ENCODE measurements at places on chromosomes 7 and 10.

DNA sequence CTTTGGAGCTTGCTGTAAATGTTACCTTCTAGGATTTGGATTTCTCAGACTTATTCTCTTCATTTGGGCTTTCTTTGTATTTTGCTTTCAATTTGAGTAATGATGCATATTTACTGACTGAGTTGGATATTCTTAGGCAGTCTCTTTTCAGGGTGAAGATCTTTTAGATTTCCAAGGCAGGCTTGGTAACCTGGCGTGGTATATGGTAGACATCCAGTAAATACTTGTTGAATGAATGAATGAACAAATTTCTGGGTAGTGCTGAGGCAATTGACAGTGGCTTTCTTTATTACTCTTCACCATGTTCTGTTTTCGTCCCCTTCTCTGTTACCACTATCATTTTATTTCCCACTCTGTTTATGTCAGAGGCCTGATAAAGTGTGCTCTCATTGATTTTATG lies 27.1 kb downstream of the BBS9 start:
- no peak for DNase-seq

DNA sequence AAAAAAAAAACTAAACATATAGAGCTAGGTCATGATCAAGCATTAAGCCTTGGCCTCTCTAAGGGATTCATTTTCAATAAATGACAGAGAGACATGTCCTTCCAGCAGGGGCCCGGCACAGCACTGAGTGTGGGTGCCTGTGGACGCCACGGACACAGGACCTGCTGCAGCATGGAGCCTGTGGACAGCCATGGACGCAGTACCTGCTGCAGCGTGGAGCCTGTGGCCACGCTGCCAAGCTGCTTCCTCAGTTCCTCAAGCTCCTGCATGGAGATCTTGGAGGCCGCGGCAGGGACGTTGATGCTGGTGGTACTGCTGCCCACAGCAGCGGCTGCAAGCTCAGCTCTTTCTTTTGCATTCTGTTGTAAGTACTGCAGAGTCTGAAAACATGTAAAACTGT lies 9.4 kb downstream of the TUBGCP2 start:
- DNase-seq, result no peak

- no peak for DNase-seq
Observed at GRCh38 chr7:40608321-40609075, 473.7 kb downstream of the SUGCT start.

- no peak for DNase-seq
Observed at GRCh38 chr7:100093054-100093453, 4.3 kb downstream of the COPS6 start.

DNA sequence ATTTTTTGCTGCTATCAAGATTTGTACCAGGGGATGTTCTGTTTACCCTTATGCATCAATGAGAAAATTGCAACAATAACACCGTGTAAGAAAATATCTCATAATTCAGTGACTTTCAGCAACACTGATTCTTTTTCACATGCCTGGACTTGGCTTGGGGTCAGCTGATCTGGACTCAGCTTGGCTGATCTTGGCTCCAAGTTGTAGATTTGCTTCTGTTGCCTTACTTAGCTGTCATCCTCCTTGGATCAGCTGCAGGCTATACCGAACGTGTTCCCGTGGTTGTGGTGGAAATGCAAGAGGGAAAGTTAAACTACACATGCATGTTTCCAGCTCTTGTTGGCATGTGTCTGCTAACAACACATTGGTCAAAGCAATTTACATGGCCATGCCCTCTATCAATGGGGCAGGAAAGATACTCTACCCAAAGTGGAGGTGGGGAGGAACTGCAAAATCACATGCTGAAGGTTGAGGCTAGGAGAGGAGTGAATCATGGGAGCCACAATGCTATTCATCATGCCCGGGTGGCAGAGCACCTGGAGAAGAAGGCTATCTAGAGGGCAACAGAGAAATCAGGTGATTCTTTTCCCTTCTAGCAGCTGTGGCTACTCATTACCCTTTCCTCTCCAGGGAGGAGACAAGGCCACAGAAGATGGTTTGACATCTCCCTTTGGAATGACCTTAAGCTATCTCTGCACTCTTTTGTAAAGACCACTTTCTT lies 1276.3 kb upstream of the AUTS2 start:
- DNase-seq, result no peak

DNA sequence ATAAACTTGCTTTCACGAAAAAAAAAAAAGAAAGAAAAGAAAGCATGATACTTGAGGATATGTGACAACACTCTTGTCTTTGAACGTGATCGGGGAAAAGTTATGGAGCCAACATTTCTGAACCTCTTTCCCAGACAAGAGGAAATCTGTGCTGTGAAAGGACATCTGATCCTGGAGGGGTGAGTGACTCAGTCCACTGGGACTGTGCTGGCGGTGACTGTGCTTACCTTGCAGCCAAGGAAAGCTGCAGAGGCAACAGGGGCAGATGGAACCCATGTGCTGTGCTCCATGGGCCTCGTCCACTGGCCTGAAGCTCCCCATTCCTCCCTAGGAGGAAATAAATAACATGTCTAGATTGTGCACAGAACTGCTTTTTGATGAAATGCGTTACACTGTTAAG lies 116.5 kb upstream of the RAB11FIP2 start:
- DNase-seq, result no peak

DNA sequence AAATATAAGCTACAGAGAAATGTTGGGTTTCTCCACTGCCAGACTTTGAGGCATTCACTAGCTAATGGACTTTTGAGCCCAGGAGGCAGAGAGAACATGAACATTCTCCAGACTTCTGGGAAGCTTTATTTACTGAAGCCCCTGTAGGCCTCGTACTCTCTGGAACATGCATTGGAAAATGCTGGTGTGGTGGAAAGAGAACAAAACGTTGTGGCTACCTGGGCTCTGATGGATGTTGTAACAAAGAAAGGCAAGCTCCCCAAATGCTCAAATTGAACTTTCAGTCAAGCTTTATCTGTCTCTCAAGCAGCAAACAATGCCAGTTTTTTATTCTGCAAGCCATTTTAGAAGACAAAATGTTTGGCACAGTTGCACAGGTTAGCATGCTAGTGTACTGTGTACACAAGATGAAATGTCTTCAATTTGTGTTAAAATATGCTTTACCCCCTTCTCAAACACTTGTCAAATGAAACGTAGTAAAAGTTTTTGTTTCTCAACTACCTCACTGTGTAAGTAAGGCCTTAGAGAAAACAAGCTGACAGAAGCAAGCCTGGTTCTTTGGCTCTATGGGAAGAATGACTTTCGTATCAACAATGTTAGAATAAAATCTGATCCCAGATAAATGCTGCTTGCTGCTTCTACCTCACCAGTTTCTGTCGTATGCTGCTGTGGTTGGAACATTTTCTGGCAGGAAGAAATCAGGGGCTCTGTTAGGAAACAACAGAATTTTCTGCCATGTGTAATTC lies 71.0 kb upstream of the CC2D2B start:
- DNase-seq, result no peak

DNA sequence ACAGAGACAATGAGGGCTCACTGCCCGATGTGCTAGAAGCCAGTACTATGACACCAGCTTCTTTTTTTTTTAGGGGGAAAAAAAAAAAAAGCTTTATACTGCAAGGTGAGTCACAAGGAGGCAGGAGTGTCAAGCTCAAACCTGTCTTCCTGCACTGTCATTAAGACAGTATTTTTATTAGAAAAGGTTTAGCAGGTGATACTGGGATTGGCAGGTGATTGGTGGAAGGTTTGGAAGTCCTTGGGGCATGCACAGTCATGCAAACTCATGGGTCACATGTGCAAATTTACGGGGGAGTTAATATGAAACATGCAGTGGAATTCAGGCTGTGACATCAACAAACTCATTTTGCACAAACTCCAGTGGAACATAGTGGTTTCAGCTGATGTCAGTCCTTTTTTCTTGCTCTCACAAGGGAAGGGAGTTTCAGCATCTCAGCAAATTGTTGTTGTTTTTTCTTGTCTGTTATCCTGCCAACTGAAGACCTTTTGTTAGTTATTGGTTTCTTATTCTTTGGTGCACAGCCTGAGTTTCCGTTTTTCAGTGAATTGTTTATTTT lies 530.6 kb downstream of the ANKRD7 start:
- DNase-seq, result no peak

- DNase-seq, result peak; percentile 41
Observed at GRCh38 chr10:988667-989545, 672 bp downstream of the GTPBP4 start.

DNA sequence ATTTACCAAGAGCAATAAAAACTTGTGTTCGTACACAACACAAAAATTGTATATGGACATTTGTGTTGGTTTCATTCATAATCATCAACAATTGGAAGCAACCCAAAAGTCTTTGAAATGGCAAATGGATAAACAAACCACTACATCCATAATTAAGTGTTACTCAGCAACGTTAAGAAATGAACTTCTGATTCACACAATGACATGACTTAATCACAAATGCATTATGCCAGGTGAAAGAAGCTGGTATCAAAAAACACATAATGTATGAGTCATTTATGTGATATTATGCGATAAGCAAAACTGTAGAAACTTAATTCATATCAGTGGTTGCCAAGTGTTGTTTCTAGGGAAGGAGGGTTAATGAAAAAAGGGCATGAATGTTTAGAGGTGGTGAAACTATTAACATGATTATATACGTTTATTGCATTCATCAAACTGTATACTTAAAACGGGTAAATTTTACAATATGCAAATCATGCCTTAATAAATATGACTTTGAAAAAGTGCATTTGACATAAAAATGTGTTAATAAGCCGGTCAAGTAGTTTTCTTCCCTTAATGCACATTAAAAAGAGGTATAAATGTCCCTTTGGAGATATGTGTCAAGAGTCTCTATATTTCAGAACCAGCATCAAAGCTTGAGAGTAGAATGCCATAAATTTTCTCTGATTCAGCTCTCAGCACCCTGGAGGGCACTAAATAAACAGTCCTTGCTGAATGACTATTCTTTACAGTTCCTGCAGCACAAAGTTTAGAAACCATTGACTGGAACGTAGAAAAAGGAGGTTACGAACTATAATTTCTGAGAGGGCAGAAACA lies 84.8 kb upstream of the GRM3 start:
- no peak for DNase-seq

GRCh38 chr7:73366127-73366526 lies 38.2 kb downstream of the FKBP6 start:
- DNase-seq, result no peak

GRCh38 chr10:100866575-100867098 lies 46.1 kb upstream of the SLF2 start:
- no peak for DNase-seq

- DNase-seq, result no peak
Observed at GRCh38 chr7:35029311-35029710, 8.0 kb downstream of the DPY19L1 start.

DNA sequence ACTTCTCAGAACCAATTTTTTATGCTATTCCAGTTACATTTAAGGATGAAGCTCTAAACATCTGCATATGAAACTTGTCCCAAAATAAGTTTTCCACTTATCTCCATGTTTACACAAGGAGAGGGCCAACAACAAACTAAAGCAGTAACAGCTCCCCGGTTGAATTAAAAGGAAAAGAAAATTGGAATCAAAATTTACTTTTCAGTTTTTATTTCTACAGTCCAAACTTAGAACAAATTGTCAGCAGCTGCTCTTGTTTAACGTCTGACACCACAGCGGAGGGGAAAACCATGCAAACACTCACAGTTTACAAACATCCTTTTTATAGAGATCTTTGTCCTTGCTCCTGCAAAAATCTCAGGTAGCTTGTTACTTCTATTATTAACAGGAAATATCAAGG lies 101.3 kb downstream of the COL28A1 start:
- no peak for DNase-seq

DNA sequence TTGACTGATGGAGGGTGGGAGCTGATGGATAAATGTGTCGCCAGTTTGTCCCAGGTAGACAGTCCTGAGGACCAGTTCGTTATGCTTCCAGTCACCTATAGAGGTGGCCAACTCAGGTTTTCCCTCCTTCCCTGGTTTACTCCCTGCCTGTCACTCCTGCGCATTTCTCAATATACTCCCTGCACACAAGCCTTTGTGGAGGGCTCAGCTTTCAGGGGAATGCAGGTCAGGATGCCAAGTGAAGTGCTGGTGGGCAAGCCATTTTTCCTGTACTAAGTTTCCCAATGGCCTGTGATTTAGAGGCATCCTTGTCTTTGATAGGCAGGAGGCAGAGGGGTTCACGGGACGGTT lies 473.5 kb upstream of the ZMIZ1 start:
- DNase-seq, result no peak

DNA sequence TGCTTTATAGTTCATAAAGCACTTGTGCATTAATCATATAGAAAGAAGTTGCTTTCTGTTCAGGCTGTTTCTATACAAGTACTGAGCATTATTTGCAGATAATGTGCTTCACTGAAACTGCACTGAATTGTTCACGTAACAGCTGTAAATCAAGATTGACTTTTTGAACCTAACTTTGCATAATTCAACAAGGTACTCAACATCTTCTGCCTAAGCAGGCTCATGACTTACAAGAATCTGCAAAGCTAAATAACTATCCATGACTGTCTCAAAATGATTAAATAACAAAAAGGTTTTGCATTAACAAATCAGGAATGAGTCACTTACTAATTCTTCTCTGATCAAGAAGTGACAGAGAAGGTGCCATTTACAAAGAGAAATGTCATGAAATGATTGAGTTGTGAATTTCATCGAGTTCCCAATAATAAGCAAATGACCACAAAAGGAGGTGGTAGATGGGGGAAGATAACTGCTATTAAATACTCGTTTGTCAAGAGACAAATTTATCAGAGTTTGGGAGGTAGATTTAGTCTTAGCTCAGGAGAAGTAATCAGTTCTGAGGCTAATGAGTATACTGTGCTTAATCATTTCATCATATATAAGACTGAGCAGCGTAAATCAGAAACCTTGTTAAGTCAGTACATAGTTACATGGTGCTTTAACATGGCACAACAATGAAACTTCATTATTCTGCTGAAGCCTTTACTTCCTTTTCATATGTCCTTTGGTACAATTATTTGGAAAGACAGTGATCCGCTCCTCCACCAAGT lies 161.3 kb upstream of the LRRN3 start:
- no peak for DNase-seq

DNA sequence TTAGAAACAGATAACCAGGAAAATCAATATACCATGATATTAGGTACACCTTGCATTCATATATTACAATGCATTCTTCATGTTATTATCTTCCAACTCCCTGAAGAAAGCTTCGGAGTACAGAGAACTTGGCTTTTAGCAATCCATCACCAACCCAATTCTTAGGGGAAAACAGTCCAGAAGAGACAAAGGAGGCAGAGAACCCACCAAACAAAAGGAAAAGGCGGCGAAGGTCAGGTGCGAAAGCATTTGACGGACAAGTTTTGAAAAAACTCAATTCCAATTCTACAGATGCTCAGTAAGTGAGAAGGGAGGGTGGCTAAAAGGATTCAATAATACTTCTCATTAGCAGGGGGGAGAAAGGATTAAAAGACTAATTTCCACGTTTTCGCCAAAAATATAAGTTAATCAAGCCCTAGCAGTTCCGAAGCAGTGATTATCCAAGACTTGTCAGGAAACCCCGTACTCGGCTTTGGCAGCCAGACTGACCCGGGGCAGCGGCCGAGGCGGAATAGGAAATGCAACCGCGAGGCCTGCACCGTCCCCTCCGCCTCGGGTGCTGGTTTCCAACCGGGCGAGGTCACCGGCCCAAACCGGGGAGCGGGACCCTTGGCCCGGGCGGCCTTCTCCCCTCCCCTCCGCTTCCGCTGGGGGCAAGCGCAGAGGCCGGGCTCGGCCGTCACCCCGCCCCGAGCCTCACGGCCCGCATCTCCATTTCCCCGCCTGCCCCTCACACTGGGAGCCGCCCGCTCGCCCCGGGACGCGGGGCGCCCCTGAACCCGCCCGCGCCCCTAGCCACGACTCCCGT lies 747 bp downstream of the GDI2 start:
- DNase-seq, result peak; percentile 36

- no peak for DNase-seq
Observed at GRCh38 chr10:91804126-91804510, 5.9 kb downstream of the TNKS2 start.

Data from stimulated activated CD4-positive, alpha-beta T cell treated with anti-CD3 and anti-CD28 coated beads, Interleukin-4, amount 100 ng/mL, for 24 hours (primary cell).